ENCODE measurements at places on chromosomes 7 and 10. TPM values are rescaled to one million over a fixed set of nuclear protein-coding genes. Genes with fewer than 3 reads are reported as not detected.

DNA sequence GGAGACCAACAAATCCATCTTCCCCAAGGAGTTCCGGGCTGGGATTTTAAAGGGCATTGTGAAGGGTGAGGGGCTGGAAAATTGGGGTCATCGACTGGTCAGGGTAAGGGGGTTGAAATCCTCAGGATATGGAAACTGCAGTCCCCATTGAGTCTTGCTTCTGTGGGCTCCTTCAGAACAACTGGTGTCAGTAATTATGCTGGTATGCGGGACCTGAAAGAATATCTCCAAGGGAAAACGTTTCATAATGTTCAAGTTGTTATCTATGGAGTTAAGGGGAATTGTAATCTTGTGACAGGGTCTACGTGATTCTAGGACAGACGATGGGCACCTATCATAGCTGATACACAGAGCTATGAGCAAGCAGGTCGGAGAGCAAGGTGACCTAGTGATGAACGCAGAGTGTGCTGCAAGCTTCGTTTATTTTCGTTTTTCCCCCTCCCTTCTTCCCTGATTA is 494 bp upstream of the RHBDD2 start:
- H3K4me3 ChIP-seq = peak overlapping the region; percentile 49
- peak overlapping the region; percentile 7 for H3K27ac ChIP-seq

GRCh38 chr7:2325162-2325561 is 10.9 kb upstream of the SNX8 start:
- H3K27me3 ChIP-seq = no peaks in the 10 kb centered on the region
- H3K36me3 ChIP-seq = no peaks in the 10 kb centered on the region
- peaks cover 3% of the 10 kb centered on the region for H3K4me1 ChIP-seq
- H3K27ac ChIP-seq = no peak overlapping the region

DNA sequence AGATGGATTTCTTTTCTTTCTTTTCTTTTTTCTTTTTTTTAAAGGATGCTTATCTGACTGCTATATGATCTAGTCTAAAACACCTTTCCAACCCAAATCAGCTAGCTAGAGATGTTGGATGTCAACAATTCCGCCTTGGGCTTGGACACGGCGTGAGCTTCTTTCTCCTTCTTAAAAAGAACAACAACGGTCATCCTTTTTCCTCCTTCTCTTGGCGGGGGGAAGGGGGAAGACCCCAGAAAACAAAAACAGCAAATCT is 1.0 kb downstream of the BEND7 start:
- no peak for DNase-seq
- peaks cover 24% of the 10 kb centered on the region for H3K4me1 ChIP-seq
- peaks cover 59% of the 10 kb centered on the region for H3K27me3 ChIP-seq
- peak overlapping the region; percentile 66 for H3K4me3 ChIP-seq
- H3K36me3 ChIP-seq = no peaks in the 10 kb centered on the region

The HUS1 gene
- 29.7 TPM for total RNA-seq

All from GM23338 (cell line).